ENCODE measurements at places on chromosomes 5 and 9.

- DNase-seq: no peak
These were observed 182.8 kb downstream of the MCTP1 start for GRCh38 chr5:95102080-95102479.

DNA sequence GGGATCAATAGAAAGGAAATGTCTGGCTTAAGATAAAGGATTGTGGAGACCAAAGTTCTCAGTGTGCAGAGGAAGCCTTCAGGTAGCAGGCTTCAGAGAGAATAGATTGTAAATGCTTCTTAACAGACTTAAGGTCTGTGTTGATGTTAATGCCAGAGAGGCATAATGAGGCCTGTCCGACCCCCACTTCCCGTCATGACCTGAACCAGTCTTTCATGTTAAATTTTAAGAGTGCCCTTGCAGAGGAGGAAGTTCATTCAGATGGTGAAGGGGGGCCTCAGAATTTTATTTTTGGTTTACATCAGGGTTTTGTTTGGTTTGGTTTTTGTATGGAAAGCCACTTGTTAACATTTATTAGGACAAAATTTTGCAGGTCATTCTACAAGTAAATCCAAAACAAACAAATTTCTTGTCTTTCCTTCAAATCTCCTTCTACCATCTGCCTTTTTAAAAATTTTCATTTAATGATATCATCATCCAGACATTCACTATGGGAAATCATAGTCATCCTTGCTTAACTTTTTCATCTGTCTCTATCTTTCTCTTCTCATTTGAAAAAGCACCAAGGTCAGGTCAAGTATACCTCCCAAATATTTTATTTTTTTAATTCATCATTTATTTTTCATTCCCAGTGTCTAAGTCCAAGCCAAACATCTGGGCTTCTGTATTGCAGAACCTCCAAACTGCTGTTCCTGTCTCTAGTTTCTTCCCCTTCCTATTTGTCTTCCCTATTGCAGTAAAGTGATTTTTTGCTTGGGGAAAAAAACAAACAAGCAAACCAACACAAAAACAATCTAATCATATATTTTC is 6.9 kb upstream of the ABCA1 start:
- no peak for DNase-seq

GRCh38 chr5:10440367-10440990 is 1.2 kb upstream of the ROPN1L start:
- no peak for DNase-seq

GRCh38 chr5:21680196-21680595 is 1172.9 kb downstream of the CDH12 start:
- DNase-seq: no peak

GRCh38 chr9:1938135-1938534 is 77.0 kb upstream of the SMARCA2 start:
- no peak for DNase-seq

DNA sequence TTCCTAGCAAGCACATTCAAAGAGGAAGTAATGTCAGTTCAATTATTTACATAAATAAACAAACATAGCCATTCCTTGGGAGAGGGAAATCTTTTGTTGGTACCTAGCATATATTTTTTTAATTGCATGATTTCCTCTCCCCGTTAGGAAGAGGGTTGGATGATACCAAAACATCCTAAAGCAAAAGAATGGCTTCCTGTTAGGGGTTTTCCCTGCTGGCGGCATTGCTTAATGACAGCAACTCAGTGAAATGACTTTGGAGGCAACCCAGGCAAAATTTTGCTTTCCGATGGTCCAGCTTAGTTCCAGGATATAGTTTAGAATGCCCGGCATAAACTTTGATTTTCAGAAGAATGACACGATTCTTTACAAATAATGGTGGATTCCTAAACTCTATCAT is 73.2 kb downstream of the MAT2B start:
- DNase-seq: no peak

DNA sequence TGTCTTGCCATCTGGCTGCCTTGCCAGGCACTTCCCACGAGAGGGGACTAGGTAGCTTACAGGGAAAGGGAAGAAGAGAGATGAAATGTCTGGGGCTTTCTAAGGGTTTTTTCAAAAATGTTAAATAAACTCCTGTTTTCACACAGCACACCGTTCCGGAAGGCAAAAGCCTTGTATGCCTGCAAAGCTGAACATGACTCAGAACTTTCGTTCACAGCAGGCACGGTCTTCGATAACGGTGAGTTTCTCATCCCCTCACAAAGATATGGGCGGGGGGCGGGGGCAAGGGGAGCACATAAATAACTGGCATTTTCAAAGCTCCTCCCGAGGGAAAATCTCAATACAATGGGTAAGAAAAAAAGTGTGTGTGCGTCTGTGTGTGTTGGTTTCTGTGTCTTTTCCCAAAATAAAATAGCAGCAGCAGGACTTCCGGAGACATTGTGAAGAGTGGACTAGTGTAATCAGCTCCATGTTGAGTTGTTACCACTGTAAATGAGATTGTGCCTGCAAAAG is 189.6 kb downstream of the NR3C1 start:
- no peak for DNase-seq

DNA sequence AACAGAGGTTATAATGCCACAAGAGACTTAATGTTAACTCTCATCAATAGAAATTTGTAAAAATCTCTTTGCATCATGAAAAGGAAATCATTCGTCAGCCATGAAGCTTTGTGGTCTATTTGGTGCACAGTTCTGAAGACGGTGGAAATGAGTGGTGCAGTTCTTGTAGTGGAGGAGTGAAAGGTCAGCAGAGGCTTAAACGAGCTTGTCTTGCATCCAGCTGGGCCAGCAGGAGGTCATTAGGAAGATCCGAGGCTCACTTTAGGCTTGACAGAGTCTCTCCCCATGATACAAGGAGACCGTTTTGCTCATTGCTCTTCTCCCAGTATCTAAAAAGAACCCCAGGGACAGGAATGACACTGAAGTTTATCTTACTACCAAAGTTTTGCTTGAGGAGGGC is 440.8 kb downstream of the BNC2 start:
- no peak for DNase-seq

GRCh38 chr9:71302776-71303175 is 181.4 kb upstream of the TRPM3 start:
- no peak for DNase-seq

Data from activated CD4-positive, alpha-beta T cell treated with anti-CD3 and anti-CD28 coated beads, Interleukin-2, amount 50 U/mL, for 4 hours (primary cell).